ENCODE measurements at places on chromosomes 6 and 20.

- DNase-seq: no peak
Observed at GRCh38 chr6:144259986-144260385, 25.1 kb upstream of the UTRN start.

DNA sequence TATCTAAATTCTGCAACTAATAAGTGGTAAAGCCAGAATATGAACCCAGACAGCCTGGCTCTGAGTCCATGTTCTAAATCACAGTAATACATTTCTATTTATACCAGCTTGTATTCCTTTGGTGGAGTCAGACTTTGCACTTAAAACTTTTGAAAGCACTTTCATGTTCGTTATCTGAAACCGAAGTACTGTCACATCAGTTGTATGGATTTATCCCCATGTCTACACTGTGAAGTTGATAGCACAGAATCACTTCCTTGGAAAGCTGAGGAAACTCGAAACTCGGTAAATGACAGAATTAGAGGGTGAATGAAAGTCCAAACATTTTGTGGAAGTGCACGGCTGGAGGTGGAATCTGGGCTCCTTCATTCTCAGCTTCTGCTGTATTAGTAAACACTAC is 28.3 kb upstream of the CTAGE9 start:
- no peak for DNase-seq

- no peak for DNase-seq
Observed at GRCh38 chr6:26445934-26446667, 5.8 kb downstream of the BTN3A3 start.

GRCh38 chr6:63214816-63215215 is 3.5 kb downstream of the FKBP1C start:
- no peak for DNase-seq

DNA sequence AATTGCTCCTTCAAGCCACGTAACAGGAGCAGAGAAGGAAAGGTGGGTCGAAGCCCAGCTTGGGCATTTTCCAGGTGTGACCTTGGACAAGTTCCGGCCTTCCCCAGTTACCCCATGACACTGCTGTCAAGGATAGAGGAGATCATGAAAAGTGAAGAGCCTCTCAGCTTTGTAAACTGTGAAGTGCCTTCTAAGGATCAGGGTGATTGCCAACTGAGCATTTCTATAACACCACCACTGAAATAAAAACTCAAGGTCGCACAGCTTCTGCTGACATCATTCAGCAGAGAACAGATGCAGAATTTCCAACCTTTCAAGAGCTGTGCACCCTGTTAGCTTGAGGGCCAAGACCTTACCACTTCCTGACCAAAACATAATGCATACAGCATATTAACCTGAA is 24.0 kb upstream of the ZMYND8 start:
- no peak for DNase-seq

- no peak for DNase-seq
Observed at GRCh38 chr6:18070486-18070885, 52.0 kb downstream of the NHLRC1 start.

- DNase-seq: peak; percentile 74
Observed at GRCh38 chr6:108115598-108116058, 41.1 kb upstream of the OSTM1 start.

All from NCI-H526 (cell line).